ENCODE measurements at places on chromosomes 6 and 20.

DNA sequence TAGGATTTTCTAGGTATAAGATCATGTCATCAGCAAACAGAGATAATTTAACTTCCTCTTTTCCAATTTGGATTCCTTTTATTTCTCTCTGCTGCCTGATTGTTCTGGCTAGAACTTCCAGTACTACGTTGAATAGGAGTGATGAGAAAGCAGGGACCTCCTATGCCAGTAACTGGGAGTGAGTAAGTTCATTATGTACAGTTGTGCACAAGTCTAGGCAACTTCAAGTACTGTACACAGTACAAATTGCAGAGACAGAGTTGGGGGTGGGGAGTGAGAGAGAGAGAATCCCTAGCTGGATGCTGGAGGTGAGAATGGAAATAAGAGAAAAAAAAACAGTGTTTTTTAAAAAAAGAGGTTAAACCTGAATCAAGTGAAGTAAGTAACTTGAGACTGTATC is 210.2 kb downstream of the MMUT start:
- DNase-seq = no peak

GRCh38 chr6:75077701-75078100 is 128.2 kb downstream of the COL12A1 start:
- no peak for DNase-seq

DNA sequence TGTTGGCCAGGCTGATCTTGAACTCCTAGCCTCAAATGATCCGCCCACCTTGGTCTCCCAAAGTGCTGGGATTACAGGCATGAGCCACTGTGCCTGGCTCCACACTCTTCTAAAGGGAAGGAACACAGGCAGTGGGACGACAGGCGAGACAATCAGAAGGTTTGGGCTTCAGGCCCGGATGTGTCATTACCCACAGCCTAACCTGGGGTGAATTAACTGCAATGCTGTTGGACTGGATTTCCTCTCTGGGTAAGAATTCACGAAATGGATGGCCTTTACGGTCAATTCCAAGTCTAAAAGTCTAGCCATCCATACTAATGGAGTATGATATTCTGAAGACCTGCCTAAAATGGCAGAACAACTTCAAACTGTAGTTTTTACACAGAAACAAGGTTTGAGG is 83.7 kb upstream of the CCDC28A start:
- no peak for DNase-seq

DNA sequence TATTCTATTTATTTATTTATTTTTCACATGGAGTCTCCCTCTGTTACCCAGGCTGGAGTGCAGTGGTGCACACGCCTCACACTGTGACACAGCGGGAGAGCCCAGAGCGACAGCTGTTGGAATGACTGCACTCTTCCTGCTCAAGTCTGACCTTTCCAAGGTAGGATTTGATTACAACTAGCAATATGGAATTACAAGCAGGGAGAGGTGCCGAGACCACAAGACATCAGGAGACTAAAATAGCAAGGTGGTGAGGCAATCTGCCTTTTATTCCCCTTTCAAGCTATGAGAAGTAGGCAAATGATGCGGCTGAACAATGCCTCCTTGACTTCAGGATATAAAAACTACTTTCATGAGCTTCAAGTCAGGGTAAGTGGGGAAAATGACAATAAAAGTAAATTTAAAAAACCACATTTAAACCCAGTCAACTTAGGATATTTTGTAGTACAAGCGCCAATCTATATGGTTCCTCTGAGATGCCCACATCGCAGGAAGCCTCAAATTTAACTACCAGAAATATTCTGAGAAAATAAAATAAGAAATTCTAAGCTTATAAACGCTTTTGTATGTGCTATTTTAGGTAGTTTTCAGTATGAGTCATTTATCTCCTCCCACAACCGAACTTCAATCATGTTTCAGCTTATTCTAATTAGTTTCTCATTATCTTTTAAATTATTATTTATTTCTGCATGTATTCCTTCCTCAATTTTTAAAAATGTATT is 146.9 kb upstream of the SGK1 start:
- DNase-seq = no peak

DNA sequence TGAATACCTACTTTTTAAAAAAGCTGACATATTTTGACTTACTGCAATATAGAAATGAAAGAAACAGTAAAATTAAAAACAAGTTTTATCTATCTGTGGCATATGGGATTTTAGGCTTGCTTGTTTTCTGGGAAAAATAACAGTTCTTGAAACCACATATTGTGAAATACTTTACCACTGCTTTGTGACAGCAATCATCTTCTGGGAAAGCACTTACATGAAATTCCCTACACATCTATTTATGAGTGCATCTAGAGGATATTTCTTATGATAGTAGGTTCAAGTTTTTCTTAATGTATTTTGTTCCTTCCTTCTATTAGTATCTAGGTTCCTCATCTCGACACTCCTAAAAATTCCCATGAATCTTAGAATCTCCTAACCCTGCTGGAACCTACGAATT is 75.2 kb downstream of the STXBP5 start:
- no peak for DNase-seq

GRCh38 chr6:144143878-144144277 is 6.4 kb upstream of the STX11 start:
- DNase-seq = no peak

GRCh38 chr6:32436995-32437836 is 2.5 kb upstream of the HLA-DRA start:
- DNase-seq = no peak

DNA sequence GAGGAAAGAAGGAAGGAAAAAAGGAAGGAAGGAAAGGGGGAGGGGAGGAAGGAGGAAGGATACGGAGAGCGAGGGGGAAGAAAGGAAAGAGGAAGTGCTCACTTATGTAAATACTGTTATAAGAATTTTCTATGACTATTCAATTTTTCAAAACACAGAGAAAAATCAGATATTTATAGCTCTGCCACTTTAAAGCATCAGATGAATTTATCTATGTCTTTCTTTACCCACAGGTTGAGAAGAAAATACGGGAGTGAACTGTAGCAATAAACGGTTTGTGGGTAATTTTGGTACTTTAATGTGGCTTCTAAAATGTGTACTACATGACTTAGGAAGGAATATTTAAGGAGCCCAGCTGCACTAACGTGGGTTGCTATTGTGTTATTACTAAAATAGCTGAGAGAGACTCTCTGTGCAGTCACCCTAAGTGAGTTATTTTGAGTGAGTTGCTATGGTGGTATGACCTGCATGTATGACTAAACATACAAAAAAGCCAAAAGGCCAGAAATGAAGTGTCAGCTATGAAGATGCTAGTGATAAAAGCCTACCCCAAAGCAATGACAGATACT is 225.5 kb downstream of the SOD2 start:
- DNase-seq = no peak

DNA sequence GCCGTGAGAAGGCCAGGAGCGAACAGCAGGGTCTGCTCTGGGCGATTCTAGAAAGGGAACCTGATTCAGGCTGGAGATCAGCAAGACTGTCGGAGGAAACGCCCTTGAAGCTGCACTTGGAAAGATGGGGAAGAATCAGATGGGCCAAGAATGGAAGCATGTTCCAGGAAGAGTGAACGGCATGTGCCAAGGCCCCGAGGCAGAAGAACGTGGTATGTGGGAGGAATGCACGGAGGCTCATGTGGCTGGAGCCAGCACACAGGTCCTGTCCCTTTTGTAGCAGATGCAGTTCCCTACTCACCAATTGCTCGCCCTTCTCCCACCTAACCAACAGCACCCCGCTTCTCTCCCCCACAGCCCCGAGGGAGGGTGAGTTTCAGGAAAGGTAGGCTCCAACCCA is 180.6 kb downstream of the TFAP2C start:
- no peak for DNase-seq

DNA sequence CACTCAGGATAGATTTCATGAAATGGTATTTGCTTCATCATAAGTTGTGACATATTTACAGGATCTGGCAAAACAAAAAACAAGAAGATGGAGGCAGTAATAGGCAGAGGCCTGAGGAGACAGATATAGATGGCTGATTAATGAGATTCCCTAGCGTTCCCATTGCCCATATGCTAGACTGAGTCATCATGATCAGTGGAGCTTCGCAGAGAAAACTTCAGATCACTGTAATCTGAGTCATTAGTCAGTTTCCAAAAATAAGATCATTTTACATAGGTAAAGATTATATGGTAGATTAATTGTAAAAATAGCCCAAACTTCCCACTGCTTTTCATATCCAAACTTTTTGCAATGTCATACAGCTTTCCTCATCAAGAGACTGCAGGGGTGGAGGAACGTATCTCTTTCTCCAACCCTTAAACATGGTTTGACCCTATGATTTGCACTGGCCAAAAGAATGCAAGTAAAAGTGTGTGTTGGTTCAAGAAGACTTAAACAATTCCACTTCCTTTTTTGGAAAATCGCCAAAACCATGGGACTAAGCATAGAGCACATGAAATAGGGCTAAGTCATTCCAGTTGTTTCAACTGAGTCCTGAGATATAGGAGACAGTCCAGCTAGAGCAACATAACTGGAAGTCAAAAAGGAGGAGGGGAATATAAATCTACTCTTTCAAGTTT is 626.0 kb downstream of the RNF144B start:
- no peak for DNase-seq

GRCh38 chr6:44805238-44805846 is 417.8 kb downstream of the CDC5L start:
- no peak for DNase-seq

DNA sequence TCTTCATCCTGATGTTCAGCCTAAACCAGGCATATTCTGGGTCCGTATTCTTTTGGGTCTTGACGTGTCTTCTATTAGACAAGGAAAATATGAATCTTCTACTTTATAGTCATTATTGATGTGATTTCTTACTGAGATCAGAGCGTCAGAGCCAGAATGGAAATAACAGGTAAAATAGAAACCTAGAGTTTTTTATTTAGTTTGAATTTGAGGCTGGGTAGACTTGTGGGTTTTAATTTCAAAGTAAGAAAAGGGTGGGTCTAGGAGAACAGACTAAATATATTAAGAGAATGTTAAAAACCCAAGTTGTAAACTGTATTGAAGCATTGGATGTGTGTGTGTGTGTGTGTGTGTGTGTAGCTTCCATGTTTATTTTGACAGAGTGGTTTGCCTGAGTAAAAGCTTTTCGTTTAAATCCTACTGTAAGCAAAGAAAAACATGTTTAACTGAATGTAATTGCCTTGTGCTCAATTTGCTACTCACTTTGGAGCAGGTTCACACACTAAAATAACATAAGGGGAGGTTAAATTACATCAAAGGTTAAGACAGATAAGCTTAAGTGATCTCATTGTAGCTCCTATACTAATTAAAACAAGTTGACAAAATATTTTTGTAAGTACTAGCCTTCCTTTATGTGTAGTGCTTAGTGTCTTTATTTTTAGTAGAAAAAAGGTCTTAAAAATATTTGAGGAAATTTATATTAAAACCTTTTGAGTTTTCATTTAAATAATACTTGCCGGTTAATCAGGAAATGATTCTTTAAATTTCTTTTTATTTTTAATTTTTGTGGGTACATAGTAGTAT is 17.4 kb downstream of the HECA start:
- no peak for DNase-seq

- DNase-seq = no peak
Measured at GRCh38 chr20:10282979-10283456, 64.4 kb downstream of the SNAP25 start.

GRCh38 chr6:27894839-27895762 is 17.1 kb downstream of the OR2B2 start:
- DNase-seq = peak; percentile 59

DNA sequence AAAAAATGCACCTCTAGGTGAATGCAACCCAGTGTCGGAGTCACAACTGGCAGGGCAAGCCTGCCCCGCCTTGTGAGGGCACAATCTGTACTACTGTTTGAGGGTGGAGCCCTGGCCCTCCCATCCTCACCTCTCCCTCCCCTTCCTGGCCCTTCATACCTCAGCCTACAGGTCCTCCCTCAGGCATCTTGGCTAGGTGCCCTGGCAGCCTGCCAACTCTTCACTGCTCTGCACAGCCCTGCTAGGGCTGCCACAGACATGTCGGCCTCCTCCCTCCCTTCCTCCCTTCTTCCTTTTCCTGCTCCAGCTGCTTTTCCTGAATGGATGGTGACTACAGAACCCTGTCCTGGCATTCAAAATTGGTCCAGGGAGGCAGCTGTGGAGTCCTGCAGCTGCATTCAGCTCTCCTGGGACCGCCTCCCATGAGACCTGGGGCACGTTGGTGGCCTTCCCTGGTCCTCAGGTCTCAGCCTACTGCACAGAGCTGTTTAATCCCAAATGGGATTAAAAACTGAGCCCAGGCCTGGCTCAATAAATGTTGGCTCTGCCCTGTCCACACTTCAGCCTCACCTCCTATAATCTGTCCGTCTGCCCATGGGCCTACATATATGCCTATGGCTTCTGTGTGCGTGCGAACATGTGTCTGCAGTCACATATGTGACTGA is 52.7 kb downstream of the CDH22 start:
- DNase-seq = peak; percentile 54

DNA sequence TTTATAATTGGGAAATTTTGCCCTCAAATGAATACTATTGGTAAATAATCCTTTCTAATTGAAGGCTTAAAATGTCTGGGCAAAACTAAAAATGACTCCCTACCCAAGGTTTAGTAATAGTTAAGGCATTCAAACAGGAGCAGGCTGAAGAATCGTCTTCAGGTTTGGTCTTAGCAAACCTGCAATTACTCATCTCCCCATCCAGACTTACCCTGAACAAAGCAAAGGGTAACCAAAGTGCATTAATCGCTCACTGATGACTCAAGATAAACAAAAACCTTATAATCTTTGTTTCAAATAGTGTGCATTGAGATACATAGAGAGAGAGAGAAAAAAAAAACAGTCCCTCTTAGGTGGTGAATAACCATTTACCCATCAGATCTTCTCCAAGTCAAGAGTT is 225.5 kb downstream of the BMP2 start:
- DNase-seq = no peak

GRCh38 chr6:41696788-41697187 is 38.6 kb downstream of the TFEB start:
- DNase-seq = no peak

DNA sequence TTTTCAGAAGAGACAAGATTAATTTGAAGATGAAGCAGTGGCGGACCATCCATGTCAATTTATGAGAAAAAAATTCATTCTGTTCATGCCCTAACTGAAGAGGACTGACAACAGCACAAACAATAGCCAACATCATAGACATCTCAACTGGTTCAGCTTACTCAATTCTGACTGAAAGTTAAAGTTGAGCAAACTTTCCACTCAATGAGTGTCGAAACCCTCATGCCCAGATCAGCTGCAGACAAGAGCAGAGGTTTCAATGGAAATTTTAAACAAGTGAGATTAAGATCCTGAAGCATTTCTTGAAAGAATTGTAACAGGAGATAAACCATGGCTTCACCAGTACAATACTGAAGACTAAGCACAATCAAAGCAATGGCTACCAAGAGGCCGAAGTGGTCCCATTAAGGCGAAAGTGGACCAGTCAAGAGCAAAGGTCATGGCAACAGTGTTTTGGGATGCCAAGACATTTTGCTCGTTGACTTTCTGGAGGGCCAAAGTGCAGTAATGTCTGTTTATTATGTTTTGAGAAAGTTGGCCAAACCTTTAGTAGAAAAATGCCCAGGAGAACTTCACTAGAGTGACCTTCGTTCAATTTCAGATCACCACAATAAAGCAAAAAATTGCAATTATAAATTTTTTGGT is 6.1 kb upstream of the SFT2D1 start:
- no peak for DNase-seq
